ENCODE measurements at places on chromosomes 12 and 14. TPM values are rescaled to one million over a fixed set of nuclear protein-coding genes. Genes with fewer than 3 reads are reported as not detected.
A peak's percentile ranks its signal among the peaks of the same experiment; 100 is the strongest.

GRCh38 chr12:108547686-108548085 lies 13.3 kb downstream of the SART3 start:
- no peak for DNase-seq

- DNase-seq: no peak
These were observed 21.0 kb downstream of the EEA1 start for GRCh38 chr12:92908108-92908507.

The KRT6C gene
- not detected for total RNA-seq

The MARCHF9 gene
- total RNA-seq: 21.2 TPM

GRCh38 chr12:12425001-12425400 lies 68.1 kb downstream of the BORCS5 start:
- DNase-seq: no peak

The OTX2 gene
- not detected for total RNA-seq

The HHIPL1 gene
- total RNA-seq: 0.29 TPM

GRCh38 chr12:127998988-127999387 lies 268.0 kb upstream of the TMEM132C start:
- no peak for DNase-seq

DNA sequence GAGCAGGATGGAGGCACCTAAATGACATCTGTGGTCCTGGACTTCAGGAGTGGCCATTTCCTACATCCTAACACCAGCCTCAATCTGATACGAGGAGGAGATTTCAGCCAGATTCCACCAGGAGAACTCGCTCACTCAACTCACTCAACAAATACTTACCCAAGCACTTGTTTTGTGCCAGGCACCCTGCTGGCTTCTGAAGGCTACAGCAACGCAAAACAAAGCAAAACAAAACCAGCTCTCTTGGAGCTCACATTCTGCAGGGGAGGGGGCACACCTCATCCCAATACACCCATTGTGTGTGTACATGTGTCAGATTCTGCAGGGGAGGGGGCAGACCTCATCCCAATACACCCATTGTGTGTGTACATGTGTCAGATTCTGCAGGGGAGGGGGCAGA lies 144.8 kb downstream of the PIWIL1 start:
- no peak for DNase-seq

DNA sequence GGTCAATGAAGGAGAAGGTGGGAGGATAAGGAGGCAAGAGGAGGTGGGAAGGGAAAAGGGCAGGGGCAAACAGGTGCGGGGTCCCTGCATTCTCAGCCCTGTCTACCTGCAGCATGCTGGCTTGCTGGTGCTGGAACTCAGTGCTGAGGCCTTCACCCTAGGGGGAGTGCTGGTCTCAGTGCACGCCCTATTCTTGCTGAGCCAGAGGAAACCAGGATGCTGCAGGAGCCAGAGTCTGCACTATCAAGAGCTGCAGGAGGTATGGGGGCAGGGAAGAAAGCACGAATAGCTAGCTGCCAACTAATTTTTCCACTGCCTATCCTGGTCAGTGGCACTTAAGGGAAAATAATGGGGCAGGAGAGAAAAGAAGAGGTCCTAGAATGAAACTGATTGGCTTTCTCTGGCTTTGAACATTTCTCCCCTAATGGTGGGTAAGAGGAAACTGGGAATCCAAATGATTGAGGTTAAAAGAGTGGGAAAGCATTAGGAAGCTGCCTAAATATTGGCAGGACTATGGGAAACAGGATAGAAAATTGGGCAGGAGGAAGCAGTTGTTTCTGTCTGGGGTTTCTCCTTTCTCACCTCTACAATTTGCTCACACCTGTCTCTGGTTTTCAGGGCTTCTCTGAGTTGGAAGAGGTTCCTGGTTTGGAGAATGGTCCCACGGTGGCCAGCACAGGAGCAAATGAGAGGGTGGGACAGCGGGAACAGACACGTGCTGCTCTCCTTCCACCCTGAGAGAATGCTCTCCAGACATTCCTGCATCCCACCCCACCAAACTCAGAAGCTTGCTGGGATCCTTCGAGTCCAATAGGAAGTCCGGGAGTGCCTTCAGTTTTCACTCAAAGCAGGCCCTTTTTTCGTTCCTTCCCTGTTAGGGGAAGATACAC lies 1.9 kb downstream of the TMEM253 start:
- DNase-seq: no peak

DNA sequence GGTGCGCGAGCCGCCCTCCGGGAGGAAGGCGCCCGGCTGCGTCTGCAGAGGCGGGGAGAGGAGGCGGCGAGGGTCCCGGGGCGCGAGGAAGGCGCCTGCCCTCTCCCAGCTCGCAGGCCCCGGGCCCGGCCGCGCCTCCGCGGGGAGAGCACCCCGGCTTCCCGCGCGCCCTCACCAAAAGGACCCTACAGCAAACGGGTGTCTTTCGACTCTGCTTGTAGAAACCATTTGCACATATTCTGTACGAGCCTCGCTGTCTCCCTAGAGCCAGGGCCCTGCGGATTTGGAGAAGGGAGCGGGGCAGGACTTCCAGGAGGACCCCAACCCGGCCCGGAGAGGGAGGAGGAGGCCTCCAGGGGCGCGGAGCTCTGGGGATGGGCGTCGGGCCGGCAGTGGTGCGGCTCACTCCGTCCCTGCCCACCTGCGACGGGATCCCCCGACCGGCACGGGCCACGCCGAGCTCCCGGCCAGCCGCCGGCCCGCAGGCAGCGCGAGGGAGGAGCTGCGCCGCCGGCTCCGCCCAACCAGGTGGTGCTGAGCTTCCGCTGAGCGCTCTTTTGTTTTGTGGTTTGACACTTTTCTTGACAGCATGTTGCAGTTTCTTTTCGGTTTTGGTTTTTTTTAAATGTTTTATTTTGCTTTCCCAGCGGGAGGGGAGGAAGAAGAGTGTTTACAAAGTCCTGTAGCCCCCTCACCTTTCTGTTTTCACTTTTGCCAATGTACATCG lies 103.3 kb upstream of the FKBP4 start:
- peak; percentile 65 for DNase-seq

The RNASE3 gene
- total RNA-seq: not detected

DNA sequence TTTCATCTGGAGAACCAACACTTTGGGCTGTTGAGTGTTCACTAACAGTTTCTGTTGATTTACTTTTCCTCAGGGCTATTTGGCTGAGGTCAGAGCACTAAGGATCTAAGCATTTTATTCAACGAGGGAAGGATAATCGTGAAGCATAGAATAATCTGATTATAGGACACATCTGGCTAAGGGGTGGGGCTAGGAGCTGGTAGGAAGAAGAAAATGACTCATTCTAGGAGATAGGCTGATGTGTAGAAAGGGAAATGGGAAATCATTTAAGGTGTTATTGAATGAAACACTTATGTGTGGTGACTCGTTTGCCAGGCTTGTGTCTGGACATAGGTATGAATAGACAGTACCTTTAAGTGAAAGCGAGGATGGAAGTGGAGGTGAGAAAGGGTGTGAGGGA lies 167.2 kb downstream of the ETNK1 start:
- DNase-seq: no peak

The NGDN gene
- total RNA-seq: 42.1 TPM

GRCh38 chr12:17064834-17065233 lies 458.9 kb upstream of the LMO3 start:
- no peak for DNase-seq

DNA sequence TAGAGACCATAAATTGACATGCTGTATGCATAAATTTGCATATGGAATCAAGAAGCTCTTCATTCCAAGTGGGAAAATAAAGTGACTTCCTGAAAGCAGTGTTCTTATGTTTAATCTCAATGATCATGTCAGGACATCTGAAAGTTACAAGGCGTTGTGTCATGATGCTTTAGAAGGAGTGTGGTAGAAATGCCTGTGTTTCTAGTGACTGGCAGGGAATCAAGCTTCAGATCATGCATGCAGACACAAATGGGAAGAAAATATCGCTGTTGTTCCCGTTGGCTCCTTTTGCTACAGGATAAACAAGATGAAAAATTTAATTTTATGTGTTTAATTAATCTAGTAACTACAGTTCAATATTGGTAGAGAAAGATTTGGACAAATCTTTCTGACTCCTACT lies 298.1 kb upstream of the SYT1 start:
- DNase-seq: no peak

DNA sequence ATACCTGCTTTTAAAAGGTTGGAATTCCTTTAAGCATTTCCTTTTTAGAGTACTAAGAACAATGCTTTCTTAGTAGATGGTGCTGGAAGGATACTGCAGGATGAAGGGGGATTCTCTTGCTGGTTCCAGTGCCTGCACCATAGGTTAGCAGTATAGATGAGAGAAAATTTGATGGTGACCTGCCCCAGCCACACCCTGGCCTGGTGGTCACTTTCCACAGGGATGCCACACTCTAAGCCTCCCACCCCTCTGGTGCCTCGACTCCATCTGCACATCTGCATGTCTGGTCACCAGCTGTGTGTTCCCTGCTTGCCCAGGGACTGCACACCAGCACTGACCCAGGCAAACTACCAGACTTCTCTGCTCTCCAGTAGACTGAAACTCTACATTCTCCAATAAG lies 19.1 kb downstream of the SLC2A3 start:
- DNase-seq: no peak

The ANKRD33 gene
- total RNA-seq: not detected

The JAG2 gene
- total RNA-seq: 2.4 TPM

Measured in activated CD4-positive, alpha-beta memory T cell treated with anti-CD3 and anti-CD28 coated beads for 36 hours (primary cell).